ENCODE measurements at places on chromosomes 12 and 14. TPM values are rescaled to one million over a fixed set of nuclear protein-coding genes. Genes with fewer than 3 reads are reported as not detected.

DNA sequence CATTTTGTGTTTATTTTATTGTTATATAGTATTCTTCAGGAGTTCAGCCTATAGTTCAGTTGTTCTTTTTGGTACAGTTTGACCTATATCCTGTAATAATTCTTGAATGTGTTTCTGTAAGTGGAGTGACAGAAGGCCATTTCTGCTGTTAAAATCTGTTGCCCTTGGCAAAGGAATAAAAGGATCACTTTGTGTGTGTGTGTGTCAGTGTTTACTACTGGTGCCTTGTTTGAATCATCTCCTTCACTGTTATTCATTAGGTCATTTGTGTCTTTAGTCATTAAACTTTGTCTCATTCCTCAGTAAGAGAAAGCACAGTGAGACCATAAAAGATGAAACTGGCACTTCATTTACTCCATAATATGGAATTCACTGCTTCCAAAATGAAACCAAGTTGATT lies 130.7 kb downstream of the TMTC2 start:
- DNase-seq: no peak

GRCh38 chr14:76138758-76139723 lies 12.7 kb upstream of the GPATCH2L start:
- DNase-seq: no peak

DNA sequence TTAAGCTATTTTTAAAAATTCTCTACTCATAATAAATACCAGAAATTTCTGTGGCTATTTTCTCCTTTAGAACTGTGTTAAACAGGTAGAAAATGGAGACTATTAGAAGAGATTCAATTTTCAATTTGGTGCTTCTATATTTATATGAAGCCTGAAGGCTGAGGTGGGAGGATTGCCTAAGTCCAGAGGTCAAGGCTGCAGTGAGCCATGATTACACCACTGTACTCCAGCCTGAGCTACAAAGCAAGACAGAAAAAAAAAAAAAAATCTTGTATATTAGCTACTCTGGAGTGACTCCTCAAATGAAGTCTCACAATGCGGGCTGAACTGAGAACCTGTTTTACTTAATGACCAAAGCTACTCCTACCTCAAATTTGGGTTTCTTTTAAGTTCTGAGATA lies 9.8 kb upstream of the DPF3 start:
- no peak for DNase-seq

Gene CLEC4E
- 40.4 TPM for total RNA-seq

- no peak for DNase-seq
These were observed 808.1 kb upstream of the FBXO33 start for GRCh38 chr14:40240245-40240859.

DNA sequence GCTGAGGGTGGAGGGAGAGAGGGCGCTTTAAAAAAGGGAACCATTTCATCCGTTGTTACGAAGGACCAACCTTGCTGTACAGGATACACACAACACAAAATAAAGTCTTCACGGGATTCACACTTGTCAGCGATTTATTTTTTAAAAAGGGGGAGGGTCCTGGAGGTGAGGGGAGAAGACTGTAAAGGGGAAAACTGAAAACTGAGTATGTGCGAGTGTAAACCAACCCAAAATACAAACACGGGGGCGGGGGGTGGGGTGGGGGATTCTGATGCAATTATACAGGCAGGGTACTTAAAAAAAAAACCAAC lies 499 bp upstream of the PRKAG1 start:
- no peak for DNase-seq

Gene NPAS3
- 2.0 TPM for total RNA-seq

- no peak for DNase-seq
These were observed 418 bp downstream of the AMN1 start for GRCh38 chr12:31728289-31728916.

DNA sequence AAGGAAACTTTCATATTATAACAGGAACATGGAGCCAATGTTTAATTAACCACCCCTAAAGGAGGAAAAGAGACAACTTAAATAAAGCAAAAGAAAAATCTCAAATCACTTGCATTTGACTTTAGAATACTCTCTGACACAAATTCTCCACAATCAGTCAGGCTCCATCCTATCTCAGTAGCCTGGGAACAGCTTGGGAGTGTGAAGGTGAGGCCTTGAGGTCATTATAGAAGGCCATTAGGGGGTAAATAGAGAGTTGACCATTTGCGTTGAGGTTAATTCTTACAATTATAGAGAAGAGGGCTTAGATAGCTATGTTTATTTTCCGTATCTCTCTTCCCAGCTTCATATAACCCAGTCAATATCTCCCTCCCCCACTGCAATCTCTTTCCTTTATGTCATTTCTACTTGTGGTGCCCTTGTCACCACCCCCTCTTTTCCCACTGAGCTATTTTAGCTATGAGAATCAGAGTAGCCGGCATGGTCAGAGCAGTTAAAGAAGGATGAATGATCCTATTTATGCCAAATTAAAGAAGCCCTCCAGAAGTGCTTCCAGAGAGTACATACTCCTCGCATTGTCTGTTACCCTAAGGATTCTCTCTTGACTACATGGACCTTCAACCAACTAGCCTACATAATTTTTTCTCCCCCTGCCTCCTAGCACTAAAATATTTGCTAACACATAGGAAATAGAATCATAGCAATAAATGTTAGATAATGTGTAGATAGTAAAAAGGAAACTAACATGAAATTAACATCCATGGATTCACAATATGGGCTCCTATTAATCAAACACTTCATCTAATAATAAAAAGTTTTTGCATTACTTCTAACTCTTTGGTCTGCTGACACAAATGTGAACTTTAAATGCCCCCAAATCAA lies 135.2 kb upstream of the KRR1 start:
- DNase-seq: no peak

Gene KIF5A
- 1.2 TPM for total RNA-seq

GRCh38 chr12:65791400-65791799 lies 32.9 kb upstream of the HMGA2 start:
- no peak for DNase-seq

Gene MANSC4
- not detected for total RNA-seq

Gene SCNN1A
- 10.4 TPM for total RNA-seq

DNA sequence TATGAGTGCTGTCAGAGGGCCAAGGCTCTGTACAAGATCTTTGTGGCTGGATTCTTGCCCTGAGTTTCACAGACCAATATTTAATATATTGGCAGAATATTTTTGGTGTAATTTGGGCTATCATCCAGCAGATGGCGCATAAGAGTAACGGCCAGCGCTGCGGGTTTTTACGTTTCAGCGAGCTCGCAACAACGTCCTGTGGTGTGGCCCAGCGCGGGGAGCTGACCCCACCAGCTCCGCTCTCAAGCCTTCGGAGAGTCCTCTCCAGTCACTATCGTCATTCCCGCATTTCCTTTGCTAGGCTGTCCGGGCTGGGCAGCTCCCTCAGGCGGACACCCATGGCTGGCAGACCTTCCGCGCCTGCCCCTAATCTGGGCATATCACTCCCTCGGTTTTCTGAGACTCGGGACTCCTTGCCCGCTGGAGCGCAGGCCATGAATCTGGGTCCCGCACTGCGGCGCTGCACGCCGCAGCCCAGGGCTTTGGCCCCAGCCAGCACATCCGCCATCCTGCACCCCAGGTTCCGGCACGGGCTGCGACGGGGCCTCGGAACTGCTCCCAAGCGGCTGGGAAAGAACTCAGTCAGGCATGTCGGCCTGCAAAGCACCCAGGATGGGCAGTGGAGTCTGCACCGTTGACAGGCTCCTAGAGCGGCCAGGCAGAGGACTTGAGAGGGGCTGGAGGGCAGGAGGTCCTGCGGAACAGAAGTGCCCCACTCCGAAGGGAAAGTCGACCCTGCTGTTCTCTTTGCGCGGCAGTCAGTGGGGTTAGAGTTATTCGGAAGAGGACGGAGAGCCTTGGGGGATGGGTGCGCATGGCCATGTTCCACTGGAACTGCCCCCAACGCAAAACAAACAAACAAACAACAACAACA lies 18.4 kb downstream of the OLR1 start:
- DNase-seq: no peak

Gene TAS2R8
- total RNA-seq: not detected

- no peak for DNase-seq
These were observed 12.4 kb downstream of the ITGA7 start for GRCh38 chr12:55695349-55695748.

DNA sequence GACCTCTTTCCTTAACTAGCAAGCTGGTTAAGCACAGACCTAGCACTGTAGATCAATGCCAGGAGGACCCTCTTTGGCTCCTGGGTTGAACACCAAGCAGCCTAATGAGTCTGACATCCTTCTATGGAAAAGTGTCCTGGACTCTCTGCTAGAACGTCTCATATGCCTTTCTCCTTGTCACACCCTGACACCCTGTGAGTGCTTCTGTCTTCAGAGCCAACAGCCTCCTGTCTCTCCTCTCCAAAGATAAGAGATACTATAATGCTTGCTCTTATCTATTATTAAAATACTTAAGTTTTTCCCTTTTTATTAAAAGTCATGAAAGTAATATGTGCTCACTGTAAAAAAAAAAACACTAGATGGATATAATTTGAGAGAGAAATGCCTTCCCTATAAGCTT lies 222.7 kb downstream of the FOXN3 start:
- no peak for DNase-seq

DNA sequence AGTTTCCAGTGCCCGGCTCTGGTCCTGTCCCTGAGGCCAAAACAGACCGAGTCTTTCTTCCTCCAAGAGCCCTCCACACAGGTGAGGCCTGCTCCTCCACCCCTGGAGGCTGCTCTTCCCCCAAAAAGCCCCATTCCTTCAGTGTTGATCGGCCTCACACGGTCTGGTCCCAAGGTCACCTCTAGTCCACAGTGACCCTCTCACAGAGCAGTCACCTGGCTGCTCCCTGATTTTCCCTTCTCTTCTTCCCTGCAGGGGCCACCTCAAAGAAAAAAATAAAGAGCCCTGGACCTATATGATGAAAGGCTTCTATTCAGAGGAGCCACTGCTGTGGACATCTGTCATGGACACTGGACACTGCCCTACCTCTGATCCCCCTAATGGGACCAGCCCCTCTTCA lies 42.5 kb downstream of the TTC7B start:
- no peak for DNase-seq

Gene ENTPD5
- 11.4 TPM for total RNA-seq

Gene RNF212B
- not detected for total RNA-seq

Gene ESR2
- total RNA-seq: 0.14 TPM

Gene ASIC1
- 0.75 TPM for total RNA-seq

- DNase-seq: no peak
These were observed 736 bp upstream of the PHLDA1 start for GRCh38 chr12:76032043-76032981.

DNA sequence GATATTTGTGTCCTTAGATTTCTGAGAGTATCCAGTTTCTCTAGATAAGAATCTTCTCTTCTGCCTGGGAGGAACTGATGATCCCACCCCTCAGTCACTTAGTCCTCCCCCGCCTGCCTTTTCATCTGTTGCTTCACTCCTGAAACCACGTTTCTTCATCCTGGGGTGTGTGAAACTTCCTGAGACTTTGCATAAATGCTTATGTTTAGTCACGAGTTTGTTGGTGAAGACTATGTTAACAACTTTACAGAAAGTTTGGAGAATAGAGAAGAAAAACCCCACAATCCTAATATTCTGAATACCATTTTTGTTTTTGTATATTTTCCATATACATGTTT lies 33.2 kb downstream of the MARK3 start:
- no peak for DNase-seq

Gene LBHD2
- total RNA-seq: not detected

DNA sequence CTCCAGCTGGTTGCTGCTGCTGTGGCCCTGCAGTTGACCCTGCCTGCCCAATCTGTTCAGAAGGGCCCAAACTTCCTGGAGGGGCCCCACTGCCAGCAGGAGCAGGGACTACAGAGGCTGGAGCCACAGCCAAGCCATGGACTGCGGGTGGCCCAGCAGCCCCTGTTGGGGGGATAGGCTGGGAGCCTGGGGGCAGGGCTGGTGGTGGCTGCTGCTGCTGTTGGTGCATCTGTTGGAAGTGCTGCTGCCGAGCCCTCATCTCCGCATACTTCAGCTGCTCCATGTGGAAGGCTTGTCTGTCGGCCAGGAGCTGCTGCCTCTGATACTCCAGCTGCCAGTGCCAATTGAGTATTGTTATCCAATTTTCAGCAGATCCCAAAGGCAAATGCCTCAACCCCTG lies 7.2 kb downstream of the MYL6 start:
- no peak for DNase-seq

Gene LRCOL1
- total RNA-seq: not detected

Gene CFAP54
- total RNA-seq: 0.41 TPM

DNA sequence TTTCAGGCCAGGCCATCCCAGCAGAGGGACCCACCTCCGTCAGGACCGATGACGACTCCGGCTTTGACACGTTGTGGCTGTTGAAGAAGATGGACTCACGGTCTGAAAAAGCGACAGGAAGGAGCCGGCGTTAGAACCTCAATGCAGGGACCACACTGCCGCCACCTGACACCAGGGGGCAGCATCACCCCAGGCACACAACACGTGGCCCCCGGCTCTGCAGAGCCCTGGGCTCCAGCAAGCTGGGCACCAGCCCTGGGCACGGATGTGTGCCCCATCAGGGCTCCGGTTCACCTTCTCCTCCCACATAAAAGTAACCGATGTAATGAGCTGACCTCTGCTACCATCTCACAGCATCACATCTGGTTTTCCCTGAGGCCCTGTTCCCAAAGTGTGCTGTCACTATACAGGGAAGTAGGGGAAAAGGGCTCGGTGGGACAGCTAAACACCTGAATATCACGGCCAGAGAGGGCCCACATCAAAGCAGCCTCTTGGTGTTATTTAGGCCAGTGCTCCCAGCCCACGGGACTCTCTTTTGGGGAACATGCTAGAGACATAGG lies 29.0 kb downstream of the CHGA start:
- no peak for DNase-seq

DNA sequence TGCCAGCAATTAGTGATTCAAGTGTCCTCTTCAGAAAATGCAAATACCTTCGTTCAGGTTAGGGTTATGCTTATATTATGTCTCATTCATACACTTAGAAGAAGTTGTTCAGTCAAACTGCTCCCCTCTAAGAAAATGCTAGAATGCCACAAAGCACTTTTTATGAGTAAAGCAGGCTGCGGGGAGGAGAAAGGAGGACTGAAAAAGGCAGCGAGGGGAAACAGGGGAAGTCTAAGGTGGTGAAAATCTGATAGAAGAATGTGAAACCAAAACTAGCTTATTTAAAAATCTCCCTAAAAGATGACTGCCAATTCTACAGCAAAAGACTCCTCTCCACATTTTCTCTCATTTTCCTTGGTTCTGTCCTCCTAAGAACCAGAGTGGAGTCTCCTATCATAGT lies 70.1 kb downstream of the PRKD1 start:
- DNase-seq: no peak

DNA sequence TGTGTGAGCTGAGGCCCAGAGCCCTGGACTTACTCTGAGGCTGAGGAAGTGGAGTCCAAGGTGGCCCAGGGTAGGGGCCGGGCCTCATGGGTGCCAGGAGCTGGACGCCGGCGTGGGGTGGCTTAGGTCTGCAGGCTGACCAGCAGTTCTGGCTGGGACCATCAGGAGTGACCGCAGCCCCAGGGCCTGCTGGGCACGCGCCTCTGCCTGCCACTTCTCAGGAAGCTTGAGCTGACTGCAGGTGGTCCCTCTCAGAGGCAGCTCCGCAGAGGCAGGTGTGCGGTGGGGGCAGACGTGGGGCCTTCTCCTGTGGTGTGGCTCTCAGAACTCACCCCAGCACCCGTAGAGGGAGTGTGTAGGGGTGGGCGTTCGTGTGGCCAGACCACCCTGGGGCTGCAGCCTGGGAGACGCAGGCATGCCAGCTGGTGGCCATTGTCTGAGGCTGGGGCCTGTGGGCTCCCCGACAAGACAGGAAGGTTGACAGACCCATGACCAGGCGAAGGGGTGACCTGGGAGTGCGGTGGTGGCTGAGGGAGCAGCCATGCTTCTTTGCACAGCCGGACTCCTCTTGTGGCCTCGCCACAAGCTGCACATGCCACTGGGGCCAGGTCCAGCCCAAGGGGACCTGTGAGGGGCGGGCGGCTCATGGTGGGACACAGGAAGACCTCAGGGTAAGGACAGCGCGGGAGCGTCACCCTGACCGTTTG lies 40.0 kb upstream of the TEX22 start:
- DNase-seq: no peak

Gene CHGA
- total RNA-seq: not detected

Measured in kidney epithelial cell (primary cell).